Tibial artery (tissue), 4 donors: ENCODE measurements at places on chromosomes 1 and 21.

DNA sequence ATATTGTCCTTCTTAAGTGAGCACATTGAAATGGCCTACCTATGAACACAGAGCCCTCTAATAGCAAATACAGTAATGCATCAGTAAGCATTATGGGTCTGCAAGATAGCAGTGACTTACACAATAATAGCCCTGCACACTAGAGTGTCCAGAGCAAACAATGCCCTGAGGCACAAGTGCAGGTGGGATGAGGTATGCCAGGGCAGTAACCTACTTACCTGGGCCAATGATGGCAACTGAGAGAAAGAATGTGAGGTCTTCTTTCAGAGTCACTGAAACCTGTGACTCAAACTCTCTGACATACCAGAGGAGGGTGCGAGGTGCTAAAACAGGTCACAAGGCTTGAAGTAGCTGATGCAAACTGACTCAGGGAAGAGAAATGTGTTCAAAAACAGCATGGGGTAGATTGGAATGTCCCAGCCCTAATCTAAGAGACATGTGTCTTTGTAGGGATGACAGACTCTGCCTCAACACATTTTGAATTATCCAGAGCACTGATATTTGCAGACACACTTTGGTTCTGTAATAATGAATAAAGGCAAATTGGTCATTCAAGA is 168.5 kb upstream of the RUNX1 start:
- H3K4me3 ChIP-seq, result no peak overlapping the region
- no peaks in the 10 kb centered on the region for H3K4me1 ChIP-seq
- DNase-seq, result no peak
- no peaks in the 10 kb centered on the region for H3K36me3 ChIP-seq
- H3K27me3 ChIP-seq, result no peaks in the 10 kb centered on the region

DNA sequence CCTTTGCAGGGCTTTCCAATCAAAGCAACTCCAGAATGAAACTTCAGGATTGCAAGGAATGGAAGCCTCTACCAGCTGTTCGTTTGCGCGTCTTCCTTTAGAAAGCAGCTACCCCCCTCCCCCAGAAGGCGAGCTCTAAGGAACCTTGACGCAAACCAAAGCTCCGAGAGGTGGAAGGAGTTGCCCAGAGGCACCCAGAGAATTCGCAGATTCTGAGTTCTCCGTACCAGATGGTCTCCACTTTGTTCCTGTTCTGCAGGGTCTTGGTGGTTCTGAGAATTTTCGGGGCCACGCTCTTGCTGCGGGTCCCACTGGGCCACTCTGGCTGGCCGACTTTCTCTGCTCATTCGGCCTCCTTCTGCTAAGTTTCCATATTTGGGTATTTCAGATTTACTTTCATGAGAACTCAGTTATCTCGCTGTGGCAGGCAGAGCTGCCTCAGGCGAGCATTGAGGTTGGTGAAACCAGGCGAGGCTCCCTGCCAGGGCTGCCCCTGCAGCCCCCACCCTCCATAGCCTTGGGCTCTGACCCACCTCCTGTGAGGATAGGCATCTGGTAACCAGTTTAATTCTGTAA is 801 bp downstream of the TRAF5 start:
- no peaks in the 10 kb centered on the region for H3K36me3 ChIP-seq
- H3K4me1 ChIP-seq, result peaks cover 59% of the 10 kb centered on the region
- peak overlapping the region; percentile 97 for H3K27ac ChIP-seq
- DNase-seq, result no peak

DNA sequence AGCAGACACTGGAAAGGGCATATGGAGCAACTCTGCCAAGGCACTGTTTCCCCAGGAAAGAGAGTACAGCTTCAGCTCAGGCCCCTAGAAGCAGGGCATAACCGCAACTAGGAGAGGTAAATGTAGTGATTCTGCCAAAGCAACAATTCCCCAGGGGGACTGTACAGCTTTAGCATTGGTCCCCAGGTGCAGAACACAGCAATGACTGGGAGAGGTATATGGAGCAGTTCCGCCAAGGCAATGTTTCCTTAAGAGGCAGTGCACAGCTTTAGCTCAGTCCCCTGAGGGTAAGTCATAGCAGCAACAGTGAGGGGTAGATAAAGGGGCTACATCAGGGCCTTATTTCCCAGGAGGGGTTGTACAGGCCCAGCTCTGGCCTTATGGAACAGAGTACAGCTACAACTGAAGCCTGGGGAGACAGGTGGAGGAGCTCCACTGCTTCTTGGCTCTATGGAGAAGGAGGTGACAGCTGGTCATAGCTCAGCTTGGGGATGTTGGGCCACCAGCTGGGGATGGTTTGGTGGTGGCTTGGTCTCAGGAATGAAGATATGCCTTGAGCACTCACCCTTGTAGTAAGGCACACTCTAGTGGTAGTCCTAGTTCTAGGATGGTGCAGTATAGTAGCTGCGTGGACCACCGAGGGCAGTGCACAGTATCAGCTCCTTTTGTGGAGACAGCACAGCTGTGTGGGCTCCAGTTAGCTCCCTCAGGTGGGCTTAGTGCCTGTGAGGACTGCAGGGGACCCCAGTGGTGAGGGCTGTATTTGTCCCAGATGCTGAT is 582.7 kb downstream of the PTPRC start:
- no peaks in the 10 kb centered on the region for H3K27me3 ChIP-seq
- H3K27ac ChIP-seq, result no peak overlapping the region
- DNase-seq, result no peak
- no peaks in the 10 kb centered on the region for H3K36me3 ChIP-seq

DNA sequence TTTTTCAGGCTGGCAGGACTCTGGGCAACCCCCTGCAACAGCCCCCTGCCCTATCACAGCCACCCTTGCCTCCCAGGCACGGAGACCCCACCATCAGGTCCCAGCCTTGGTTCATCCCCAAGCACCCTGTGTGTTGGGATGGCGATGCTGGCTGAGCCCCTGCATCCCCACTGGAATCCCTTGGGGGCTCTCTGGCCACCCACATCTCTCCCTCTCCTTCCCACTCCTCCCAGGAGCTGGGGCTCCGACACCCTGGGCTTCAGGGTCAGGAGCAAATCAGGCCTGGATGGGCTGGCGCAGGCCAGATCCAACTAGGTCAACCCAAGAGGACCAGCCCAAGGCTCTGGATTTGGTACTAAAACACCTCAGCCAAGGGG is 25.9 kb downstream of the COL6A1 start:
- no peaks in the 10 kb centered on the region for H3K4me1 ChIP-seq
- DNase-seq, result no peak
- H3K27me3 ChIP-seq, result no peaks in the 10 kb centered on the region
- no peak overlapping the region for H3K4me3 ChIP-seq
- H3K27ac ChIP-seq, result no peak overlapping the region

GRCh38 chr21:34528131-34528561 is 16.1 kb upstream of the KCNE1 start:
- H3K27me3 ChIP-seq, result no peaks in the 10 kb centered on the region
- no peak for DNase-seq
- no peak overlapping the region for H3K4me3 ChIP-seq
- H3K36me3 ChIP-seq, result peaks cover 3% of the 10 kb centered on the region
